Spinal cord (tissue), 10 donors: ENCODE measurements at places on chromosomes 13 and 19. TPM values are rescaled to one million over a fixed set of nuclear protein-coding genes. Genes with fewer than 3 reads are reported as not detected.
A peak's percentile ranks its signal among the peaks of the same experiment; 100 is the strongest.

- H3K36me3 ChIP-seq, result peaks cover 22% of the 10 kb centered on the region
- H3K27ac ChIP-seq, result no peak overlapping the region
- H3K4me3 ChIP-seq, result no peak overlapping the region
Measured at GRCh38 chr13:35256459-35257148, 219.9 kb downstream of the MAB21L1 start.

DNA sequence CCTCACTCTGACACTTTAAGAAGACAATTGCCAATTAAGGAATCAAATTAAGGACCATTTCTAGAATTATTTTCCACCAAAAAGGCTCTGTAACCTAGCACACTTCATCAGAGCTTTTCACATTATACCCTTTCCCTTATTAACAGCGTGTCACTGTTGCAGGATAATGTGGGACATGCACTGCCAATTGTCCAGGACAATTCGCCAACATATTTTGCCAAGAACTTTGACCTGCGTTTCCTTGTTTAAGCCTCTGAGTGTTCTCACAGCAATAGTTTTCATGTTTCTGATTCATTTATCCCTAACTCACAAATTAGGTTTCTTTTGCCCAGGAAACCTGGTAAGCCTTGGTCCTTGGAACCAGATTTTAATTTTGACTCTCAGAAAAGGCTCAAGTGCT, 13.3 kb downstream of the COL4A1 start:
- no peaks in the 10 kb centered on the region for H3K36me3 ChIP-seq
- DNase-seq, result no peak
- H3K27ac ChIP-seq, result no peak overlapping the region
- peaks cover 2% of the 10 kb centered on the region for H3K27me3 ChIP-seq
- no peak overlapping the region for H3K4me3 ChIP-seq
- H3K4me1 ChIP-seq, result peaks cover 7% of the 10 kb centered on the region

- H3K36me3 ChIP-seq, result no peaks in the 10 kb centered on the region
- H3K27ac ChIP-seq, result no peak overlapping the region
- peaks cover 7% of the 10 kb centered on the region for H3K4me1 ChIP-seq
- DNase-seq, result no peak
- H3K4me3 ChIP-seq, result no peak overlapping the region
- H3K27me3 ChIP-seq, result peaks cover 9% of the 10 kb centered on the region
Measured at GRCh38 chr19:22622901-22623840, 11.0 kb upstream of the ZNF492 start.

DNA sequence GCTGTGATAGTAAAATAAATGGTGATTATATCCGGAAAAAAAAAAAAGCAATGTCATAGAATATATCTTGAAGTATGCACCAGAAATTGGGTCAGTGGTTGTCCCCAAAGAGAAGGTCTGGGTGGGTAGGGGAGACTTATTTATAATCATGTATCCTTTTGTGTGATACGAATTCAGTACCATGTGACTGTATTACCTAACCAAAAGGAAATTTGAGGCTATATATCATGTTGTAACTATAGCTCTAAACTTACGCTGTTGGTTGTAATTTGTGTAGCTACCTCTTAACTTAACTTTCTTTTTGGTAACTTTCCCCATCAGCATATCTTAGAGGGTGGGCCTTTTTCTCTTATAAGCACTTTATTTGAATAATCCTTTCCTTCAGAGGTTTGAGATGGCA, 25.2 kb upstream of the KCTD4 start:
- H3K4me1 ChIP-seq, result no peaks in the 10 kb centered on the region
- no peak overlapping the region for H3K4me3 ChIP-seq
- H3K27ac ChIP-seq, result no peak overlapping the region
- no peaks in the 10 kb centered on the region for H3K27me3 ChIP-seq
- DNase-seq, result no peak
- H3K36me3 ChIP-seq, result peaks cover 3% of the 10 kb centered on the region

- DNase-seq, result peak; percentile 31
- H3K4me1 ChIP-seq, result peaks cover 10% of the 10 kb centered on the region
- no peak overlapping the region for H3K4me3 ChIP-seq
- H3K27me3 ChIP-seq, result no peaks in the 10 kb centered on the region
- no peaks in the 10 kb centered on the region for H3K36me3 ChIP-seq
Measured at GRCh38 chr13:111572956-111573761, 252.7 kb downstream of the TEX29 start.

DNA sequence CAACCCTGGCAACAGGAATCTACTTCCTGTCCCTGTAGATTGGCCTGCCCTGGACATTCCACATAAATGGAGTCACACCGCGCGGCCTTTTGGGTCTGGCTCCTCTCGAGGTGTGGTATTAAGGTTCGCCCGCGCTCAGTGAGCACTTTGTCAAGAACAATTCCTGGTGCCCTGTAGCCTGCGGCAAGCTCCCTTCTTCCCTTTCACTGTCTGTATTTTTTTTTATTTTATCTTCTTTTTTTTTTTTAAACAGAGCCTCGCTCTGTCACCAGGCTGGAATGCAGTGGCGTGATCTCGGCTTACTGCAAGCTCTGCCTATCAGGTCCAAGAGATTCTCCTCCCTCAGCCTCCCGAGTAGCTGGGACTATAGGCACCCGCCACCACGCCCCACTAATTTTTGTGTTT, 28.3 kb downstream of the PEX11G start:
- no peaks in the 10 kb centered on the region for H3K4me1 ChIP-seq
- DNase-seq, result no peak
- no peak overlapping the region for H3K27ac ChIP-seq
- H3K27me3 ChIP-seq, result no peaks in the 10 kb centered on the region

DNA sequence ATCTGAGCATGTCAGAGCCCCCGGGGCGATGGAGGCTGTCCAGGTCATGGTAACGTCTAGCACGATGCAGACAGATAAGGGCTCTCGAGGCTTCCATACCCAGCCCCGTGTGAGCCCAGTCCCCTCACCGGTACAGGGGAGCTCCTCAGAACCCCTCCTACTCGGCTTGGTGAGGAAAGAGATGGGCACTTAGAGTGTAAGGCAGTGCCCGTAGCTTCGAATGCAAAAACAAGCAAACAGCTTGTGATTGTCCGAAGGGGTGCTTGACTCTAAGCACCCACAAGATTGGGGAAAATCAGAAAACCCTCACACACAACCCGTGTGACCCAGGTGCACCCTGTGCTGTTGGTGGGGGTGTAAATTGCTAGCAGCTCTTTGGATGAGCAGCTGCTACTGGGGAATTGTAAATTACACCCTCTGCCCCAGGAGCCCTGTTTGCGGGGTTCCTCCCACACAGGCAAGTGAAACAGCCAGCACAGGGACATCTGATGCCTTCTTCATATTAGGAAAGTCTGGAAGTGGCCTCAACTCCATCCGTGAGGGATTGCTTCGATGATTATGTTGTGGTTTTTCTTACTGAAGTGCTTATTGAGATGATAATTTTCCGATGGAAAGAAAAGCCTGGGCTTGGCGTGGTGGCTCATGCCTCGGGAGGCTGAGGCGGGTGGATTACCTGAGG, 918 bp upstream of the PSPN start:
- H3K36me3 ChIP-seq, result peaks cover 68% of the 10 kb centered on the region
- DNase-seq, result no peak
- H3K27ac ChIP-seq, result no peak overlapping the region
- no peaks in the 10 kb centered on the region for H3K27me3 ChIP-seq

GRCh38 chr19:15436012-15436825, 13.5 kb downstream of the WIZ start:
- DNase-seq, result no peak
- H3K27me3 ChIP-seq, result no peaks in the 10 kb centered on the region
- no peak overlapping the region for H3K4me3 ChIP-seq
- H3K36me3 ChIP-seq, result peaks cover 61% of the 10 kb centered on the region
- H3K4me1 ChIP-seq, result peaks cover 36% of the 10 kb centered on the region

ZNF77 gene
- total RNA-seq, result 7.4 TPM

DNA sequence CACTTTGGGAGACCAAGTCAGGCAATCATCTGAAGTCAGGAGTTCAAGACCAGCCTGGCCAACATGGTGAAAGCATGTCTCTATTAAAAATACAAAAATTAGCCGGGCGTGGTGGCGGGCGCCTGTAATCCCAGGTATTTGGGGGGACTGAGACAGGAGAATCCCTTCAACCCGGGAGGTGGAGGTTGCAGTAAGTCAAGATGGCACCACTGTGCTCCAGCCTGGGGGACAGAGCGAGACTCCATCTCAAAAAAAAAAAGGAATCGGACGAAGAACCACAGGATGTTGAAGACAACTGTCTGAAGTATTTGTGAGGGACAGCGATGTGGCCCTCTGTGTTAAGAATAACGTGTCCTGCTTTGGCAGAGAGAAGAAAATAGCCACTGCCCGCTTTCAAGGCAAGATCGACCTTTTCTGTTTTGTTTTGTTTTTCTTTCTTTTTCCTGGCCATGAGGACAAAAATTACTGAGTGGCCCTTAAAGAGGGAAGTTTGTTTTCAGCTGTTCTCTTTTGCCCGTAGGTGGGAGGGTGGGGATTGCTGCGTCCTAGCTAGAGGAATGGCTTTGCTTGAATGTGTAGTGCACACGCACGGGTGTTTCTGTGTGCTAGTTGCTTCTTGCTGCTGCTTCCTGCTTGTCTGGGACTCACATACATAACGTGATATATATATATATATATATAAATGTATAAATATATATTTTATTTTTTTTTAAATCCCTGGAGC, 6.2 kb upstream of the PRKCG start:
- DNase-seq, result no peak
- no peak overlapping the region for H3K27ac ChIP-seq
- peaks cover 4% of the 10 kb centered on the region for H3K27me3 ChIP-seq
- H3K4me1 ChIP-seq, result peaks cover 5% of the 10 kb centered on the region
- H3K36me3 ChIP-seq, result peaks cover 38% of the 10 kb centered on the region

DNA sequence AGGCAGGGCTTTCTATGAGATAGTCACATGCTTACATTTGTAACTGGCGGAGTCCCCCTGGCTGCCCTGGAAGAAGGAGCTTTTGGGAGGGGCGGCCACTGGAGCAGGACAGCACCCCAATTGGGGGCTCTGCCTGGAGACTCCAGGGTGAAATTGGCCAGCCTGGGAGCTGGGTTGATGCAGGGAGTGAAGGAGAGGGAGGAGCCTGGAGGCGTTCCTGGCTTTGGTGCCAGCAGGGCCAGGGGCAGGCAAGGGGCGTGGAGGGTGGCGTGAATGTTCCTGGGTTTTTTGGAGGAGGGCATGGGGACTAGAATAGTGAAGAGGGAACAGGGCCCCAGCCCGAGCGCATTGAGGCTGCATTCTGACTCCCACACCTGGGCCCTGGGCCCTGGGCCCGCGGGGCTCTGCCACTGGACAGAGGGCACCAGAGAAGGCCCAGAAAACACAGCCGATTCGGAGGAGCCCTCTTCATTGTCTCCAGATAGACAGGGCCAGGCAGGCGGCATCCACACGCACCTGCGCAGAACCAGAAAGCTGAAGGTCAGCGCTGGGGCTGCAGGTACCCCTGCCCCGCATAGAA, 29.5 kb downstream of the COMP start:
- H3K36me3 ChIP-seq, result peaks cover 81% of the 10 kb centered on the region
- H3K27me3 ChIP-seq, result no peaks in the 10 kb centered on the region
- H3K4me1 ChIP-seq, result peaks cover 45% of the 10 kb centered on the region
- H3K4me3 ChIP-seq, result no peak overlapping the region

DNA sequence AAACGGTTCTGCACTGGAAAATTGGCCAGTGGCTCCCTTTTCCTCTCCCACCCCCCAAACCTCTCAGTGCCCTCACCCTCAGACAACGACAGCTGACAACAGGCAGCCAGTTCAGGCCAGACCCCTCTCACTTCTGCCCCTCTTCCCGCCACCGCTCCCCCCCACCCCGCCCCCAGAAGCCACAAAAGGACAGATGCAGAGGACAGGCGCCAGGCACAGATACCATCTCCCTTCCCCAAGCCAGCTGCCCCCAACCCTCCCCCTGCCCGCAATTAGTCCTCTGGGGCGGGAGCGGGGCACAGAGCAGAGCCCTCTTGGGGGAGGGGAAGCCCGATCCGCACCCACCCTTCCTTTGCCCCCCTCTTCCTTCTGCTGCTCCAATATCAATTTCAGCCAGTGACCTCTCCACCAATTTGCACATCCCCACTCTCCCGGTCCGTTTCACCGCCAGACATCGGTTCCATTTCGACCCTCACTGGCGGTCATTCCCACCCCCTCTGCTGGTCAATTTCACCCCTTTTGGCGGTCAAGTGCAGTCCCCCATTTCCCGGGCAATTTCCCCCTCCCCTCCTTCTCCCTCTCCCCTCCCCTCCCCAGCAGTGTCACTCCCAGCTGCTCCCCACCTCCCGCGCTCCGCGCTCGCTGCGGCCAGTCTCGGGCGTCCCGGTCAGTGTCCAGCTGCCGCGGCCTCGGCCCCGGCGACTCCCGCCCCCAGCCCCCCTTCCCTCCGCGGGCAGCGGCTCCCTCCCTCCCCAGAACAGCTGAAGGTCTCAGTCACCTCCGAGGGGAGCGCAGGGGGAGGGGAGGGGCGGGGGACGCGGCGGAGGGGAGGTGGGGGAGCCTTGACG, at the start of gene SHD:
Gene SHD, plus strand, starts transcription at position 848 of the 848 bp plus-strand sequence. CDS start 798 bp downstream, outside the sequence.
- peak within 1 kb of the TSS; percentile 42 for H3K4me3 ChIP-seq
- peaks cover 9% of the 10 kb centered on the region for H3K27me3 ChIP-seq
- H3K36me3 ChIP-seq, result peaks cover 7% of the 10 kb centered on the region
- H3K4me1 ChIP-seq, result peaks cover 30% of the 10 kb centered on the region
- H3K27ac ChIP-seq, result peak within 1 kb of the TSS; percentile 25
- DNase-seq, result peak; percentile 53

- H3K4me1 ChIP-seq, result peaks cover 33% of the 10 kb centered on the region
- no peaks in the 10 kb centered on the region for H3K27me3 ChIP-seq
- H3K36me3 ChIP-seq, result no peaks in the 10 kb centered on the region
- H3K4me3 ChIP-seq, result no peak overlapping the region
Measured at GRCh38 chr13:30792285-30793000, 57.1 kb downstream of the ALOX5AP start.

DNA sequence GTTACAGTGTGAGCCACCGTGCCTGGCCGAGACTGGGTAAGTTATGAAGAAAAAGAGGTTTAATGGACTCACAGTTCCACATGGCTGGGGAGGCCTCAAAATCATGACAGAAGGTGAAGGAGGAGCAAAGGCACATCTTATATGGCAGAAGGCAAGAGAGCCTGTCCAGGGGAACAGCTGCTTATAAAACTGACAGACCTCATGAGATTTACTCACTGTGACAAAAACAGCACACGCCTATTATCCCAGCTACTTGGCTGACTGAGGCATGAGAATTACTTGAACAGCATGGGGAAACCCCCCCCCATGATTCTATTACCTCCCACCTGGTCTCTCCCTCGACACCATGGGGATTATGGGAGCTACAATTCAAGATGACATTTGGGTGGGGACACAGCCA, 23.4 kb upstream of the ZNF561 start:
- no peak for DNase-seq
- H3K4me3 ChIP-seq, result no peak overlapping the region
- H3K36me3 ChIP-seq, result peaks cover 19% of the 10 kb centered on the region

DNA sequence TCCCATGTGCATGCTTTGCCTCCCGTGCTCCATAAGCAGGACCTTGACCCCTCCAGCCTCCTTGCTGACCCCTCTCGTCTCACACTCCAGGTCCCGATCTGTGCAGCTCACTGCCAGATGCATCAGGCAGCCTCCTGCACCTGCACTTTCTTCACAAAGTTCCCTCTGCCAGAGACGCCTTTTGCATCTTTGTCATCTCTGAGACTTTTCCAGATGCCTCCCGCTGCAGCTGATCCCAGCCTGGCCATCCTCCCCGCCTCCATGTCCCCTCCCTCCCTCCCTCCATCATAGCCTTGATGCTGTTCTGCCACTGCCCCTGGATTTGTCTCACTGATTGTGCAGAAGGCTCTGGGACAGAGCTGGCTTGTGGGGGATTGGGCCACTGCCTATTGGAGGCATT, 29.9 kb downstream of the PPP1R37 start:
- H3K27ac ChIP-seq, result no peak overlapping the region
- peaks cover 33% of the 10 kb centered on the region for H3K4me1 ChIP-seq
- peaks cover 19% of the 10 kb centered on the region for H3K36me3 ChIP-seq

ZNF766 gene
- 13.7 TPM for total RNA-seq
